ENCODE measurements at places on chromosomes 7 and 10.

- DNase-seq: no peak
These were observed 22.7 kb downstream of the BET1 start for GRCh38 chr7:93981480-93981874.

GRCh38 chr10:79068203-79068561 is 584 bp upstream of the ZMIZ1 start:
- DNase-seq: peak; percentile 24

DNA sequence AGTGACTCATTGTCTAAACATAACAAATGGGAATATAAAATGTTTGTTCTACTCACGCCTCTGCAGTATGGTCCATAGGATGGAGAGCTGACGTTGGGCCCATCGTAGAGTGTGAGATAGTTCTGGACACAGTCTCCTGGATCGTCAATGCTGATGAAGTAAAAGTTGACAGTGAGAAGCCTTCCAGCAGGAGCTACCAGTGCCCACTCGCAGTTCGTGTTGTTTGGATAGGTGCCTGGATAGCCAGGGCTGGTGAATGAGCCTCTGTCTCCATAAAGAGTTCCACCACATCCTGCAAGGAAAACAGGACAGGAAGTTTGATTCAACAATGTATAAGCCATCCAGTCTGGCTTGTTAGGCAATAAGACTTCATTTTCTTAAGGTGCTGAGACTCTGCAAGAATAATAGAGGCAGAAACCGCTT is 79.6 kb downstream of the OR13A1 start:
- no peak for DNase-seq

DNA sequence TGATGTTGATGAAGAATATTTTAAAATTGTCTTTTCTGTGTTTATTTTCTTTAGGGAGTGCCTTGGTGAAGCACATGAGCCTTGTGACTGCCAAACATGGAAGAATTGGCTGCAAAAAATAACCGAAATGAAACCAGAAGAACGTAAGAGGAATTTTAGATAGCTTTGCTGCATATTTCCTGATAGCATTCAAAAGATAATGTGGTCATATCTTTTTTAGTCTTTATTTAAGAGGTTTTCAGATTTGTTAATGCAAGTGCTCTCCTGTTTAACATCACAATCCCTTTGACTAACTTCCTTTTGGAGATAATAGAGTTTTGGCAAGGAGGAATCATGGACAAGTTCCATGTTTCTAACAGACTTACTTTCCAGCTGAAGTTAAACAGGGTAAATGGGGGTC is 85.2 kb upstream of the GATAD1 start:
- DNase-seq: no peak

- DNase-seq: no peak
These were observed 49.9 kb downstream of the CDHR3 start for GRCh38 chr7:106012935-106013439.

- no peak for DNase-seq
These were observed 19.9 kb upstream of the ZMIZ1 start for GRCh38 chr10:79048639-79049550.

- DNase-seq: no peak
These were observed 8.9 kb downstream of the ANKMY2 start for GRCh38 chr7:16636555-16637101.

DNA sequence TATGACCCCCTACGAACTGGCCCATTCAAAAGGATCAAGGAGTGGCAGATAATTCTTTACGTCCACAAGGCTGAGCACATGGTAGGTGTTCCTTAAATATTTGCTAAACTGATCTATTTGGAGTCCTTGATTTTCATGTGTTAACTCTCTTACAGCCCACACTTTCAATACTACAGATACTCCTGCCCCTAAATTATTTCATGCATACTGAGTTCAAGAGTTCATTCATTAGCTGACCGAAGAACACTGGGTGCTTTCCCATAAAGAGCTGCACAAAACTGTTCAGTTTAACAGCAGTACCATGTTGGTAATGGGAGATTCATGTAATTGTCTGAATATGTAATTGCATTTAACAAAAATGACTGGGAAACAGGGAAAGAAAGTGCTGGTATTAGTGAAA is 170.5 kb upstream of the ADO start:
- no peak for DNase-seq

DNA sequence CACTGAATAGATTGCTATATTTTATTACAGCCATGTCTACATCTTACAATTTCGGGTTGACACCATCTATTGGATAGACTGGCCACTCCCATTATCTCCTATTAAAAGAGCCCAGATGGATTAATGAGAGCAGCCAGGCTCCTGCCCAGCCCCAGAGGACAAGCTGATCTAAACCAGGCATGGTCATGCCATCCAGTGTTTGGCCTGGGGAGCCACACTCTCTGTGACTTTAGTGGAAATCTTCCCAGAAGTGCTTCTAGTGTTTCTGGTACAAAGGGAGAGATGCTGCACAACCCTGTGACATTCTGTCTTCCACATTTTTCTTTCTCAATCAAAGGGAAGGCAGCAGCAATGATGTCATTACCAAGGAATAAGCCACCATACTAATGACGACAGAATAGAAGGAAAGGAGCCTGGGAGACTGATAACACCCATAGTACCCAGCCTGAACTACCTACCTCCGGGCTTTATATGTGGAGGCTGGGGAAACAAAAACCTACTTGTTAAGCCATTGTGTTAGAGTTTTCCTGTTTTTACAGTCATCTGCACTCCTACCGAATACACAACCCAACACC is 5.0 kb downstream of the NEBL start:
- no peak for DNase-seq

DNA sequence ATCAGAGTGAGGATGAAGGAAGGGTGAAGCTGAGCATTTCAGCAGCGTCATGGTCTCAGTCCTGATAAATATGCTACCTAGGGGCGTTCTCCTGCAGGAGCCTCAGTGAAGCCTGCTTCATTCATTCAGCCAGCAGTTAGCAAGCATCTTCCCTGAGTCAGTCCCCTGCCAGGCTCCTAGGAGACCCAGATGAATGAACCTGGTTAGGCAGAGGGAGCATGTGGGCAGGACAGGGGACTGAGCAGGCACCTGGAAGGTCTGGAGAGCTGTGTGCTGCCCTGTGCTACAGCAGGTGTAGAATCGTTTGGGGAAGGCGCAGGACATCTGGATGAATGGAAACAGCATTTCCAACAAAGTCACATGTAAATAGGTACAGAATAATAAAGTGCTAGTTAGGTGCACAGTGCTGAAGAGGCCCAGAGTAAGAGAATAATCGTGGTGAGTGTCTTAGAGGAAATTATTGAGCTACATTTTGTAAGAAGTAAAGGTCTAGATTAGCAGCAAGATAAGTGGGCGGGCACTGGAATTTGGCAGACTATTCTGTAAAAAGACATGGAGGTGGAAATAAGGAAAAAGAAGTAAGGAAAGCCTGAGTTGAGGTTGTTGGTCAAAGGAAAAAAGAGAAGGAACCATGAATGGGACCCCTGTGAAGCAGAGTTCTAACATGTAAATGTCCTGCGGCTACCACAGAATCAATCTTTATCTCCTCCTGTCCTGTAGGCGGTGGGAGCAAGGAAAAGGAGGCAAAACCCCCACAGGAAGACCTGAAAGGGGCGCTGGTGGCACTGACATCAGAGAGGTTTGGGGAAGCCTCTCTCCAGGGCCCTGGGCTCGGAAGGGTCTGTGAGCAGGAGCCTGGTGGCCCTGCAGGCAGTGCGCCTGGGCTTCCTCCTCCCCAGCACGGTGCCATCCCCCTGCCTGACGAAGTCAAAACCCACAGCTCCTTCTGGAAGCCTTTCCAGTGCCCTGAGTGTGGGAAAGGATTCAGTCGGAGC is 12.0 kb downstream of the ZSCAN25 start:
- DNase-seq: no peak

- no peak for DNase-seq
These were observed at the start of gene FERD3L for GRCh38 chr7:19144661-19145433. FERD3L (minus strand) TSS chr7:19145421; CDS start chr7:19145362, 59 bp downstream.

GRCh38 chr10:72315054-72315453 is 39.7 kb downstream of the DNAJB12 start:
- no peak for DNase-seq

- no peak for DNase-seq
These were observed 267.7 kb downstream of the ELMO1 start for GRCh38 chr7:37180828-37181549.

- DNase-seq: no peak
These were observed 19.9 kb downstream of the SLC29A3 start for GRCh38 chr10:71338728-71339495.

DNA sequence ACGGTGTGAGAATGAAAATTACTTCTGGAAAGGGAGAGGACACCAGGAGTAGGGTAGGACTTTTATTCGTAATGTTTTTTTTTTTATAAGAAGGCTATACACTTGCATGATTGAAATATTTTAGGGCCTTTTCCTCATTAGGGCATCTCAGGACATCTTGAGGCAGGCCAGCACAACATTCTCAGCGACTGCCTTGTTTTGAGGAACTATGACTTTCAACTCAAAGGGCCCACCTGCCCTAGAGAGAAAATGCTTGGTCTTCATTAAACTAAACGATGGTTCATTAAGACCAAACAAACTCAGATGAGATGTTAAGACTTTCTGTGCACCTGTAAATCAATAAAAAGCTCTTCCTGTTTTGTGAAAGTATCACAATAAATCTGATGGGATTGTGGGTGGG is 11.3 kb downstream of the NOD1 start:
- DNase-seq: no peak

DNA sequence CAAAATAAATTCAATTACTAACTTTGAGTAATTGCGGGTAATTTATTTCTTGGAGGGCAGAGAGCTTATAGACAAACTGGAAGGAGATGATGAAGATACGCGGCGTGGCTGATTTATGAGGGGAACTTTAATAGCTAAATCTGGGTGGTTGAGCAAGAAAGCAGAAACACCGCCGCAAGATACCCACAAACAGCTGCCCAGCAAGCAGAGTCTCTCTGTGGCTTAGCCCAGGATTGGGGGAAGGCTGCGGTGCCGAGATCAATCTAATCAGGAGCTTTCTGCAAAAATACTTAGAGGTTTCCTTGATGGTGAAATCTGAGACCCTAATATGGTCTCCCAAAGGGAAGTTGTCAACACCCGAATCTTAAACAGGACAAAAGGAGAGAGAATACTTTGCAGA is 94.9 kb upstream of the MGMT start:
- DNase-seq: no peak

DNA sequence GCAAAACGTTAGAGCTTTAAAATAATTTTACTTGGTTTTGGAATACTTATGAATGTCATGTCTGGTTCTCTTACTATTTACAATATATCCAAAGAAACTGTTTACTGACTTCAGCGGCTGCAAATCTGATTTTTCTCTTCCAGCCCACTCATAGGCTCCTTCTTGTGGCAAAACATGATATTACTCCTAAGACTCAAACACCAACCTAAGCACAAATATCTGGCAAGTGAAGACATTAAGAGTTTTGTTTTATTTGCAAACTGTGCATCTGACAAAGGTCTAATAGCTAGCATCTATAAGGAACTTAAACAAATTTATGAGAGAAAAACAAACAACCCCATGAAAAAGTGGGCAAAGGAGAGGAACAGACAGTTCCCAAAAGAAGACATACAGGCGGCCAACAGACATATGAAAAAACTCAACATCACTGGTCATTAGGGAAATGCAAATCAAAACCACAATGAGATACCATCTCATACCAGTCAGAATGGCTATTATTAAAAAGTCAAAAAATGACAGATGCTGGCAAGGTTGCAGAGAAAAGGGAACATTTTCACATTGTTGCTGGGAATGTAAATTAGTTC is 20.3 kb upstream of the GJC3 start:
- DNase-seq: no peak

DNA sequence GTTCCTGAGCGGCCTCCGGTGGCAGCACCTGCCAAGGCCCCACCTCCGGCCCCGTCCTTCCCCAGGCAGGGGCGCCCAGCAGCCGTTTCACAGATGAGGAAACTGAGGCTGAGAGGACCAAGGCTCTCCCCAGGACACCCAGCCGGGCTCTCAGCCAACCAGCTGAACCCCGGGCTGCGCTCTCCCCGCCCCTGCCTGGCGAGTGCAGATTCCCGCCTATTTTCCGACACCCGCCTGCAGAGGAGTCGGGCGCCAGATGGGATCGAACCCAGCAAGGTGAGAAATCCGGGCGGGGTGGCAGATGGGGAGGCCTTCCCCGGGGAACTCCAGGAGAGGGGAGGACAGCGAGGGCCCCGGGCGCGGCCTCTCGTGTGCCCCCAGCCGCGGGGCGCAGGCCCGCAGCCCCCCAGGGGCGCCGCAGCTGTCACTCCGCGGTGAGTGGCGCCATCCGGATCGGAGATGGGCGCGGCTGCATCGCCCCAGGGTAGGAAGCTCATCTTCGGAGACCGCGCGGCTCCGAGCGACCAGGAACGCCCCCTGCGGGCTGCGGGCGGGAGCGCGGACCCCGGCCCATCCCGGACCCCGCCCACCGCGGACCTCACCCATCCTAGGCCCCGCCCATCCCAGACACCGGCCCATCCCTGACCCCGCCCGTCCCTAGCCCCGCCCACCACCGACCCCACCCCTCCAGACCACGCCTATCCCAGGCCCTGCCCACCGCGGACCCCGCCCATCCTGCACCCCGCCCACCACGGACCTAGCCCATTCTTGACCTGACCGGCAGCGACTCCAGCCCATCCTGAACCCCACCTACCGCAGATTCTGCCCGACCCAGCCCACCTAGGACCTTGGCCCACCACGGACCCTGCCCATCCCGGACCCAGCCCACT is 90.3 kb downstream of the MICALL2 start:
- DNase-seq: no peak

GRCh38 chr7:150716368-150716767 is at the start of gene GIMAP1:
GIMAP1 (plus strand) TSS chr7:150716613; CDS start chr7:150719048, 2,435 bp downstream.
- DNase-seq: no peak

- DNase-seq: no peak
These were observed 17.6 kb downstream of the NEURL1 start for GRCh38 chr10:103510791-103511752.

DNA sequence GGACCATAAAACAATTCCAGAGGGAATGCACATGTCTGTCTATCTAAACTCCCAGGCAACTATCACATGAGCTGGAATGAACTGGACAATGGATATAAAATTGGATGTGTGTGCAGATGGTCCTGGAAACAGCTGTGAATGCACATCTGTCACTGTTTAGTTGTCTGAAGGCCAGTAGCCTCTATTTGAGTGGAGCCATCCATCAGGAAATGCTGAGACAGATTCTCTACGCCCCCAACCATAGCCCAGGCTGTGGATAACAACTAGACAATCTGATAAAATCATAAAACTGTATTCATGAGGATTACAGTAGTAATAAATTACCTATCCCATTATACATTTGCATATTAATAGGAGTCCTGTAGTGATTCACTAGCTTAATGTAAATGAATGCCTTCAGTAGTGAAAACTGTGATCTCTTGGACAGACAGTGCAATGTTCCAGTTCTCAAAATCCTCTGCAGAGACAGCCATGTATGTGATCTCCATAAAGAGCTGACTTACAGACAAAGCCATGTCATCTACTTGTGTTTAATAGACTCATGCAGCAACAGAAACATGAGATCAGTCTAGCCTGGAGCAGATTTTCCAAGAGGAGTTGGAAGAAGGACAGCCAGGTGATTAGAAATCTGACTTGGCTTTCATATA is 907.6 kb downstream of the KCNMA1 start:
- DNase-seq: no peak

DNA sequence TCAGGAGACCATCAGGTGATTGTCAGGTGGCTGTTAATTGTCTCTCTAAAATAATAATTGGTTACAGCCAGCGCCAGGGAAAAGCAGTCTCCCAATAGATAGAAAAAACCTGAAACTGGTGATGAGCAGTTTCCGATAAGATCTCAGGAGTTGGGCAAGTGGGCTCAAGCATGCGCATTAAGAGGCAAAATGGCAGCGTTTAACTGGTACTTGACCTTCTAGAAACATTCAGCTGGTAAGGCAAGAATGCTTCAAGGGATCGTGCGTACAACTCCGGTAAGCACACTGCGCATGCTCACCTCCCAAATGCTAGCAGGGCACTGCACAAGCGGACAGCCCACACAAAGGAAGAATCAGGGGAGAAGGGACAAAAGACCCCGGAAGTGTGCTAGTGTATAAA is 48.5 kb downstream of the BLNK start:
- DNase-seq: no peak
